ENCODE measurements at places on chromosomes 6 and 20.

GRCh38 chr6:144594585-144594984 is 309.4 kb downstream of the UTRN start:
- DNase-seq: no peak

GRCh38 chr6:1696463-1696850 is 86.7 kb downstream of the FOXC1 start:
- no peak for DNase-seq

DNA sequence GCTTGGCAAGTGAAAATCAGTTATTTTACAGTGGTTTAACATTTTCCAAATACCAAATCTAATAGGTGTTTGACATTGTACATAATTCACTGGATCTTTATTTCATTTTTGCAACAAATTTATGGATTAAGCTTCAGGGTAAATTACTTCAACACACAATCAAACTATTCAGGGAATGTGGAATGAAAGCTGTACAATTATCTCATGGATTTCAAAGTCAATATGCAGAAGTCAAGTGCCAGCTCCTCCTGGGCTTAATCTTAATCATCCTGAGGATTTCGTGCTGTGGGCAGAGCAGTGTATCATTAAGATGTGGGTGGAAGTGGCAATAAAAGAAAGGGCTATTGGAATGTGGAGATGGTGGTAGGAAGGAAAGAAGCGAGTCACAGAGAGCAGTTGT is 548.8 kb downstream of the COL12A1 start:
- no peak for DNase-seq

DNA sequence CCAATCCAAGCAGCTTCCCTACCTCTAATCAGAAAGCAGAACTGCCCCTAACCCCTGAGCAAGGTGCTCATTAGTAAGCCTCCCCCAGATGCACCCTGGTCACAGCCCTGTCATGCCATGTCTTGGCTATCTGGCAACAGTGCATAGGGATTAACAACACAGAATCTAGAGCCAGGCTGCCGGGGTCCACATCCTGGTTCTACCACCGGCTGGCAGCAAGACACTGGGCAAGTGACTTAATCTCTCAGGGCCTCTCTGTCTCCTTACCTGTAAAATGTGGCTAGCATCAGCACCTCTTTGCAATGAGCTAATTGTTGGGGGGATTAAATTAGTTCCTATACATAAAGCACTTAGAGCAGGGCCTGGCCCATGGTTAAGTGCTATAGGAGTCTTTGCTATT is 68.1 kb downstream of the CPNE5 start:
- no peak for DNase-seq

DNA sequence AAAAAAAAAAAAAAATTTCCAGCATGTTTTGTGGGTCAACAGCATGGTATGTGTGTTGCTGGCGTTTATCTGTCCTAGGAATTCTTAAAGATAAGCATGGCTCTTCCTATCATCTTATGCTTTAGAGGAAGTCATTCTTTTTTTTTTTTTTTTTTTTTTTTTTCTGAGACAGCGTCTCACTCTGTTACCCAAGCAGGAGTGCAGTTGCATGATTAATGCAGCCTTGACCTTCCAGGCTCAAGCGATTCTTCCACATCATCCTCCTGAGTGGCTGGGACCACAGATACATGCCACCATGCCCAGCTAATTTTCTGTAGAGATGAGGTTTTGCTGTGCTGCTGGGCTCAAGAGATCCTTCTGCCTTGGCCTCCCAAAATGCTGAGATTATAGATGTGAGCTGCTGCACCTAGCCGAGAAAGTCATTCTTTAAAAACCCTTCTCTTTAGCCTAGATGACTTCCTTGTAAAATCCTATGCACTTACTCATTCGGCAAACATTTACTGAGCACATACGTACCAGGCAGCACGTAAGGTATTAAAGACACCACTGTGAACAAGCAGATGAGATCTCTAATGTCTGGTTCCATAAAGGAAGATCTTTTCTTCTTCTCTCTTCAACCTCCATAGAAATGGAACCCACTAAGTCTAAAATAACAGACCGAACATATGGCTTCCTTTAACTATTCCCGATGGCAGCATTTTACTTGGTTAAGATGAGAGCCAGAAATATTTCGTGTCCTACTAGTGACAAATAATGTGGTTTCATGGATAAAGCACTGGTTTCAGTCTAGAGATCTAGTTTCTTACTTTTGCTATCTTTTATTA is 122.4 kb downstream of the RIN2 start:
- DNase-seq: no peak

- no peak for DNase-seq
These were observed 699 bp downstream of the PTPRT start for GRCh38 chr20:43188861-43189553.

DNA sequence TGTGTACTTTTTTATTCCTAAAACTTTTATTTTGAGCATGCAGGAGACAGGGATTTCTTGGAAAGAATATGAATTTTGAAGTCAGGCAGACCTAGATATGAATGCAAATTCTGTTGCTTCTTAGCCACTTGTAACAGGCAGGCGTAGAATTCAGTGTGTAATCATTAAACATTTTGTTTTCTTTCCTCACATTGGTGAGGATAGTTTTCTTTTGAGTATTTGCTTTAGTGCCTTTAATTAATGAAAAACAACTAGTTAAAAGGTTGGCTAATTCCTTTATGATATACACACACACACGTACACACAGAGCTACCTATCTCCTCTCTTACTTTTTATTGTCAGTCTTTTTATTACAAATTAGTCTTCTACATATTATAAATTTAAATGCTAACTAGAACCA is 342.3 kb downstream of the CDKAL1 start:
- DNase-seq: no peak
